ENCODE measurements at places on chromosomes 11 and 22. TPM values are rescaled to one million over a fixed set of nuclear protein-coding genes. Genes with fewer than 3 reads are reported as not detected.

GRCh38 chr22:22194931-22195264 is 49.7 kb upstream of the VPREB1 start:
- H3K4me3 ChIP-seq, result no peak overlapping the region
- H3K27ac ChIP-seq, result no peak overlapping the region
- H3K36me3 ChIP-seq, result no peaks in the 10 kb centered on the region
- H3K27me3 ChIP-seq, result peaks cover 6% of the 10 kb centered on the region
- DNase-seq, result no peak
- no peaks in the 10 kb centered on the region for H3K4me1 ChIP-seq

DNA sequence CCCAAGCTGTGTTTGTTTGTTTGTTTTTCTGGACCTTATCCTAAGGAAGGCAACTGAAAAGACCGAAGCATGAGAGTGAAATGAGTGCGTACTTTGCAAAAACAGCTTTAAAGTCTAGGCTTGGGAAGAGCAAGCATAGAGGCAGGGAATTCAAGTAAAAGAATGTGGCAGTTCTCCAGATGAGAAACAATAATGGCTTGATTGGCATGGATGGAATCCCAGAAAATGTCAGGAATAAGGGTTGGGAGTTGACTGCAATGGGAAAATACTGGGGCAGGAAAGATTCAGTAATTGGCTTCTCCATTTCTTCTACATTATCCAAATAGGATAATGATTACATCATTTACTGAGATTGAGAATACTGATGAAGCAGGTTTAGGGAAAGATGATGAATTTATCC is 17.5 kb downstream of the SAAL1 start:
- no peaks in the 10 kb centered on the region for H3K27me3 ChIP-seq
- DNase-seq, result no peak
- H3K4me1 ChIP-seq, result no peaks in the 10 kb centered on the region
- H3K36me3 ChIP-seq, result peaks cover 68% of the 10 kb centered on the region

The OR4D11 gene
- total RNA-seq, result not detected

The FXYD2 gene
- not detected for total RNA-seq

The CYTH4 gene
- total RNA-seq, result 2.0 TPM

All from gastrocnemius medialis (tissue), 4 donors.